ENCODE measurements at places on chromosomes 5 and 9.
A peak's percentile ranks its signal among the peaks of the same experiment; 100 is the strongest.

DNA sequence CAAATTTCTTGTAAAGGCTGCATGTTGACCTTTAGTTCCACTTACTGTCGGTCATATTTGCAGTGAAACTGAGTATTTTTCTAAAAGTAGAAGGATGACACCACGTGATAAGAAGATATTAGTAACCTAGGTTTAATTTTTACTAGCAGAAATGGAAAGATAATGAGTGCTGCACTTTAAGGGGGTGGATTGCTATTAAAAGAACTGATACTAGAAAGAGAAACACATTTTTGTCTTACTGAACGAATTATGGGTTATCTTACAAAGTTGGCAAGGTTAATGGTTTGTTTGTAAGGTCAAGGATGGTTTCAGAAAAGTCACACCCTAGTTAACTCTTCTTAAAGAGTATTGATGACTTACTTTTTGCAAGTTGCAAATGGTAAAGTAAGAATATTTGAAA, 2.4 kb downstream of the MACIR start:
- no peaks in the 10 kb centered on the region for H3K36me3 ChIP-seq
- no peaks in the 10 kb centered on the region for H3K4me1 ChIP-seq
- H3K27me3 ChIP-seq, result no peaks in the 10 kb centered on the region
- H3K27ac ChIP-seq, result no peak overlapping the region

GRCh38 chr5:19655627-19656026, 332.4 kb downstream of the CDH18 start:
- no peak overlapping the region for H3K27ac ChIP-seq
- H3K4me1 ChIP-seq, result no peaks in the 10 kb centered on the region
- H3K36me3 ChIP-seq, result no peaks in the 10 kb centered on the region
- H3K27me3 ChIP-seq, result no peaks in the 10 kb centered on the region
- DNase-seq, result no peak

GRCh38 chr9:19720377-19720776, 68.5 kb downstream of the SLC24A2 start:
- H3K27ac ChIP-seq, result no peak overlapping the region
- no peaks in the 10 kb centered on the region for H3K36me3 ChIP-seq
- H3K27me3 ChIP-seq, result no peaks in the 10 kb centered on the region

DNA sequence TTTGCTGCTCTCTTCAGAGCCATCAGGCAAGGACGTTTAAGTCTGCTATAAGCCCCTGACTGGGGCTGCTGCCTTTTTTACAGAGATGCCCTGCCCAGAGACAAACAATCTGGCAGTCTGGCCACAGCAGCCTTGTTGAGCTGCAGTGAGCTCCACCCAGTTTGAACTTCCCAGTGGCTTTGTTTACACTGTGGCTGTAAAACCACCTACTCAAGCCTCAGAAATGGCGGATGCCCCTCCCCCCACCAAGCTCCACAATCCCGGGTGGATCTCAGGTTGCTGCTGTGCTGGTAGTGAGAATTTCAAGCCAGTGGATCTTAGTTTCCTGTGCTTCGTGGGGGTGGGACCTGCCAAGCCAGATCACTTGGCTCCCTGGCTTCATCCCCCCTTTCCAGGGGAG, 59.7 kb upstream of the SNCAIP start:
- H3K4me1 ChIP-seq, result no peaks in the 10 kb centered on the region
- no peak overlapping the region for H3K27ac ChIP-seq
- no peak overlapping the region for H3K4me3 ChIP-seq

DNA sequence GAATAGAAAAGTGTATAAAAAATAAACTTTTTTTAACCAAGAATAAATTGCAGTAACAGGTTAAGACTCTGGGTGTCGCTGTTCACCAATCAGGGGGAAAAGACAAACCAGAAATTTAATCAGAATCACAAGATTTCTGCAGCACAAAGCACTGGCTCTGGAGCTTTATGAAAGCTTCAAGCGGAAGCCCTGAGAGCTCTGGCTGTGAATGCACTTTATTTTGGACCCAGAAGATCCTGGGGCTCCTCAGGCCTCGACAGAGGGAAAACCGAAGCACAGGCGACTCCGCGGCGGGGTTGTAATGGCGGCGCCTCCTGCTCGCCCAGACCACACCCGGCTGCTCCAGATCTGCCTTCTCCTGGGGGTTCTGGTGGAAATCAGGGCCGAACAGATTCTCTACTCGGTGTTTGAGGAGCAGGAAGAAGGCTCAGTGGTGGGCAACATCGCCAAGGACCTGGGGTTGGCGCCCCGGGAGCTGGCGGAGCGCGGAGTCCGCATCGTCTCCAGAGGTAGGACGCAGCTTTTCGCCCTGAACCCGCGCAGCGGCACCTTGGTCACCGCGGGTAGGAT, at the start of gene PCDHGA4:
Gene PCDHGA4 (plus strand): TSS at position 122 of the 570 bp plus-strand sequence. CDS start 87 bp downstream, at position 209.
- no peaks in the 10 kb centered on the region for H3K36me3 ChIP-seq
- no peak for DNase-seq
- H3K27ac ChIP-seq, result no peak within 1 kb of the TSS
- H3K27me3 ChIP-seq, result no peaks in the 10 kb centered on the region
- H3K4me3 ChIP-seq, result peak within 1 kb of the TSS; percentile 59

DNA sequence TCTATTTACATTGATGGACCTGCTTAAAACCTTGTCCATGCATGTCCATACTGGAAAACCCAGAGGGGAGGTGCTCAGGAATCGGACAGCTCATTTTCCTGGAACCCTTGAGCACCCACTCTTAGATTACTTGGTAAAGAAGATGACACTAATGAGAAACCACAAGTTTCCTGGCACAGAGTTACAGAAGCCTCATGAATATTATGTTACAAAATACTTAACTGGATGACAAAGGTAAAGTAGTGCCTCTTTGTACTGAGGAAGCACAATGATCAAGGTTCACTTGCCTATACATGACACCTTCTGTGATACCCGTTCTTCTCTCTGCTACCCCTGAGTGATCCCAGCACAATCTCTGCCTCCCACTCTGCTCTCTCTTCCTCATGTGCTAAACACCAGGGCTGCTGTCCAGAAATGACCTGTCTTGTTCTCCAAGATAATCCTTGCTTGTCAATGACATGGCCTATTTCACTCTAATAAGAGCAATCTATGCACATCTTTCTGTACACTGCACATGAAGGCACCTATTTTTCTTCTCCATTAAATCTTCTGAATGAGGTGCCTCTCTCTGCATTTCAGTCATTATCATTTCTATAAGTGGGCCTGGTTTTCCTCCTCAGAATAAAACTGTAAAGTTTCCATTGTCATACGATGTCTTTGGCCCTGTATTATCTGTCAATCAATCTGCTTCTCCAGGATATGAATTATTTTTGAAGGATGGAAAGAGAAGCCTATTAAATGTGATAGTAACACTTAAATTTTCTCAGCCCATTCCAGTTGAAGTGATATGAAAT, 684.0 kb upstream of the ACO1 start:
- no peak overlapping the region for H3K4me3 ChIP-seq
- DNase-seq, result no peak
- no peaks in the 10 kb centered on the region for H3K4me1 ChIP-seq
- H3K27me3 ChIP-seq, result no peaks in the 10 kb centered on the region
- no peaks in the 10 kb centered on the region for H3K36me3 ChIP-seq

DNA sequence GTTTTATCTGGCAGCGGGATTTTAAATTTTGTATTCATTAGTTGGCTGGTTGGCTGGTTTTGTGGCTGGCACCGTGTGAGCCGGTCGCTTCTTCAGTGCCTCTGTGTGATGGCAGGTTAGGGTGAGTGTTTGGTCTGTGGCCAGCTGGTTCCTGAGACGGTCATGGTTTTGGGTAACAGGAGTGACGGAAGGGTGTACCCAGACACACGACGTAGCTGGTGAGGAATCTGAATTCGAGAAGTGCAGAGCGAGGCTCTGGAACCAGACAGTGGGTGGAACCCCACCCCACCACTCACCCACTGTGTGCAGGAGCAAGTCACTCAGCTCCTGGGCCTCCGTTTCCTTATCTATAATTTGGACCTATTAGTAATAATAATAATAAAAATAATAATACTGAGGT, 2.7 kb downstream of the BTNL9 start:
- no peak overlapping the region for H3K27ac ChIP-seq
- H3K36me3 ChIP-seq, result no peaks in the 10 kb centered on the region
- no peak overlapping the region for H3K4me3 ChIP-seq
- no peaks in the 10 kb centered on the region for H3K27me3 ChIP-seq

DNA sequence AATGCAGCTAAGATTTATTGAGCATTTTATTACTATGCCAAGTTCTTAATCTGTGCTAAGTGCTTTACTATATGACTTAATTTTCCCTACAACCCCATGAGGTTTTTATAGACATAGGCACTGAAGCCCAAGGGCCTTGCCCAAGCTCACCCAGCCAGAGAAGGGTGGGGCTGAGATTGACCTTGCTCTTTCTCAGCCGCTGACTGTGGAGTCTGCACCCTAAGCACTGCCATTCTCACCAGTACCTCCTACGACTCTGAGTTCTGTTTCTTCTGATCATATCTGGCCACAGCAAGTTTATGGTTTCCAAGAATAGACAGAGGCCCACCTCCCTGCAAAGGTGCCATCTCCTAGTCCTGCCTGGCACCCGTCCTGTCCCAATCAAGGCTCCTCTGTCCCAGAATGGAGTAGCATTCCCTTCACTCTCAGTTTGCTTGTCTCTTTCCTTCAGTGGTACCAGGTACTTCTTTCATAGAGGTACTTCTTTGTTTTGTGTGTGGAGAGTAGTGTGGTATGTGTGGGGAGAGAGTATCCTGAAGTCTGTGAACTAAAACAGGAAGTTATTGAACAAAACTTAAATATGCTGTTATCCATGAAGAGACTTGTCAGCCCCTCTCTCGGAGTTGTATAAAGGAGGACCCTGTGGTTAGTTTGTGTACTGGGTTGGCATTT, 42.6 kb downstream of the CSF1R start:
- H3K4me3 ChIP-seq, result no peak overlapping the region
- peaks cover 51% of the 10 kb centered on the region for H3K36me3 ChIP-seq
- H3K4me1 ChIP-seq, result peaks cover 12% of the 10 kb centered on the region
- DNase-seq, result no peak

DNA sequence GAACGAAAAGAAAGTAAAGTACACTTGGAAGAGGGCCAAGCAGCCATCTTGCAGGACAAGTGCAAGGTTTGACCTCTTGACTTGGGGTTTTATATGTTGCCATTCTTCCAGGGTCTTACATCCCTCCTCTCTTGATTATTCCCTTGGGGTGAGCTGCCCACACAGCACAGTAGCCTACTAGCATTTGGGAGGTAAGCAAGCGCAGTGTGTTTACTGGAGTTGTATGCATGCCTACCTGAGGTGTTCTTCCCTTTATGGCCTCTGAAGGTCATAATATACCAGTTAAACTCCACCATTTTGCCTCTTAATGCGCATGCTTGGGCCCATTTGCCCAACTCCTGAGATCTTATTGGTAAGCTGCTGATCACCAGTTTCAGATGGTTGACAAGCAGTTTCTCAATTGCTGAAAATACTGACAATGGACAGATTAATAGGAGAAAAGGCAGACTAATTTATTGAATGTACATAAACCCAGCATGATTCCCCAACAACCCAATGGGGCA, 173.8 kb upstream of the SLC30A5 start:
- H3K4me3 ChIP-seq, result no peak overlapping the region
- DNase-seq, result no peak
- H3K27me3 ChIP-seq, result no peaks in the 10 kb centered on the region
- H3K4me1 ChIP-seq, result no peaks in the 10 kb centered on the region
- no peak overlapping the region for H3K27ac ChIP-seq

DNA sequence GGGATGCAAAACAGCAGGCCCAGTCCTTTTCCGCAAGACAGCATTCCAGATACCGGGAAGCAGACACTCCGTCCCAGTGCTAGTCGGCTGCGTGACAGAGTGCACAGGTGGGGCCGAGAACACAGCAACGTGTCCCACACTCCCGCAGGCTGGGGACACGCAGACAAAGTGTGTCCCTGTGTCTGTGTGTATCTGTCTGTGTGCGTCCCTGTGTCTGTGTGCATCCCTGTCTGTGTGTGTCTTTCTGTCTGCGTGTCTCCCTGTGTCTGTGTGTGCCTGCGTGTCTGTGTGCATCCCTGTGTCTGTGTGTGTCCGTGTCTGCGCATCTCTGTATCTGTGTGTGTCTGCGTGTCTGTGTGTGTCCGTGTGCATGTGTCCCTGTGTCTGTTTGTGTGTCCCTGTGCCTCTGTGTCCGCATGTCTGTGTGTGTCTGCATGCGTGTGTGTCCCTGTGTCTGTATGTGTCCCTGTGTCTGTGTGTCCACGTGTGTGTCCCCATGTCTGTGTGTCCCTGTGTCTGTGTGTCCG, 137.0 kb downstream of the MRPL36 start:
- DNase-seq, result no peak
- no peak overlapping the region for H3K4me3 ChIP-seq
- no peaks in the 10 kb centered on the region for H3K36me3 ChIP-seq
- no peaks in the 10 kb centered on the region for H3K4me1 ChIP-seq

GRCh38 chr9:94995048-94995693, 268.7 kb downstream of the AOPEP start:
- H3K4me1 ChIP-seq, result peaks cover 30% of the 10 kb centered on the region
- peak overlapping the region; percentile 89 for H3K27ac ChIP-seq
- no peak for DNase-seq
- no peaks in the 10 kb centered on the region for H3K27me3 ChIP-seq
- H3K36me3 ChIP-seq, result no peaks in the 10 kb centered on the region
- H3K4me3 ChIP-seq, result no peak overlapping the region

DNA sequence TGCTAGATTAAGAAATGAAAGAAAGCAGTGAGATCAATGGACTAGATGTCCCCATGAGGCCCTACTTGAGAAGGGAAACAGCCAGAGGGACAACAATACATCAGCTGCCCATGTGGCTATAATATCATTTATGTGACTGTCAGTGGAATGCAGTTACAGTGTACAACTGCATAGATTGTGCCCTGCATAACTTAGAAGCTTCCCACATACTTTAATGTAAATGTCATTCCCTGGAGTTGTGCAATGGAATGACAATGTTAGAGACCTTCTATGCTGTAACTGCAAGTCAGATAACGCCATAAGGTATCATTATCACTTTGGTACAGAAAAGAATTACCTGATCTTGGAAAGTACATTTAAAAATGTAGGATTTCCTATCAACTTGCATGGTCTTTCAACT, 67.4 kb downstream of the FBN2 start:
- H3K4me3 ChIP-seq, result no peak overlapping the region
- no peaks in the 10 kb centered on the region for H3K36me3 ChIP-seq
- no peak overlapping the region for H3K27ac ChIP-seq
- H3K4me1 ChIP-seq, result no peaks in the 10 kb centered on the region
- DNase-seq, result no peak
- no peaks in the 10 kb centered on the region for H3K27me3 ChIP-seq

DNA sequence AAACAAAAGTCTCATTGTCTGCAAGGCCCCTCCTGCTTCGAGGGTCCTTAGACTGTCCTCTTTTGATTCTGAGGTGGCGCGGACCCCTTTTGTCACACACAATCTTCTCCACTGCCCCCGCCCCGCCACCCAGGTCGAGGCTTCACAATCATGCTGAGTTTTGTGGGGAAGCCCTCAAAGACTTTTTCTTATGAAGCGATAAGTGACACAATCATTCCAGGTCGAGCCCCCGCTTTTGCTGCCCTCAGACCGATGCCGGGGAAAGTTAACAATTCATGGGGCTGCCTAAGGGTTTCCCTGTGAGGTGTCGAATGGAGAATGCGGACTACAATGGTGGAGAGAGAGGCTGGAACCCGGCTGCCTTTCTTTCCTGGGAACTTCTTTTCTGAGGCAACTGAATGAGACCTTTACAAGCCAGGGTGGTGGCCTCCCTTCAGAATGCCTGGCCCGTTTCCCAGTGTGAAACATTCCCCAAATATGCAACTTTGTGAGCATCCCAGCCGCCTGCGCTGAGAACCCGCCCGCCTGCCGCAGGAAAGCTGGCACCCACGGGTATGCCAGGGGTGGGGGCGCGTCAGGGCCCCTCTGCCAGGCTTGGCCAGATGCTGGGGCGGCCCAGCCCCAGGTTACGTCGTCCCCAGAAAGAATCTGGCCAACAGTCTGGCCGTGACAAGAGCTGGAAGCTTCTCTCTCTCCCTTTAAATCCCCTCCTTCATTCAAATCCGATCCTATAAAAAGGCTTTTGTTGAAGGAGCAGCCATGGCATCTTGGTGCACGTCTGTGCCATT, 71.9 kb downstream of the MAP1B start:
- DNase-seq, result peak; percentile 78
- H3K36me3 ChIP-seq, result peaks cover 5% of the 10 kb centered on the region
- peak overlapping the region; percentile 73 for H3K27ac ChIP-seq
